ENCODE measurements at places on chromosomes 6 and 20.
A peak's percentile ranks its signal among the peaks of the same experiment; 100 is the strongest.

DNA sequence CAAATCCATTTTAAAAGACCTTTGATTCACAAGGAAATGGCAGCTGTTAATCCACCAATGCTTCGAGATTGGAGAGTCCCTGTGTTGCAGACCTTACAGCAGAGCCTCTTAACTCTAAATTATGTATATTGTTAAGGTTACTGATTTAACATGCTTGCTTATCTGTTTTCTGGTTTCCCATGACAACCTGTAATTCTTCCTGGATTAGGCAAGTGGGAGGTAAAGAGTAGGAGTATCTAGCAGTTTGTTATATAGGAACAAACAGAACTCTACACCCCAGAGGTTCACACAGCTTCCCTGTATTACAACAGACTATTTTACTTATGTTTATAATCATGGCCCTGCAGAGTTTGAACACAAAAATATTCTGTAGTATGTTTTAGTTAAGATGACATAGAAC is 39.5 kb downstream of the NKX2-4 start:
- DNase-seq = peak; percentile 31

GRCh38 chr20:35956616-35957015 is 2.3 kb upstream of the SCAND1 start:
- no peak for DNase-seq

- DNase-seq = peak; percentile 89
Measured at GRCh38 chr6:140346428-140346827, 972.0 kb upstream of the CITED2 start.

DNA sequence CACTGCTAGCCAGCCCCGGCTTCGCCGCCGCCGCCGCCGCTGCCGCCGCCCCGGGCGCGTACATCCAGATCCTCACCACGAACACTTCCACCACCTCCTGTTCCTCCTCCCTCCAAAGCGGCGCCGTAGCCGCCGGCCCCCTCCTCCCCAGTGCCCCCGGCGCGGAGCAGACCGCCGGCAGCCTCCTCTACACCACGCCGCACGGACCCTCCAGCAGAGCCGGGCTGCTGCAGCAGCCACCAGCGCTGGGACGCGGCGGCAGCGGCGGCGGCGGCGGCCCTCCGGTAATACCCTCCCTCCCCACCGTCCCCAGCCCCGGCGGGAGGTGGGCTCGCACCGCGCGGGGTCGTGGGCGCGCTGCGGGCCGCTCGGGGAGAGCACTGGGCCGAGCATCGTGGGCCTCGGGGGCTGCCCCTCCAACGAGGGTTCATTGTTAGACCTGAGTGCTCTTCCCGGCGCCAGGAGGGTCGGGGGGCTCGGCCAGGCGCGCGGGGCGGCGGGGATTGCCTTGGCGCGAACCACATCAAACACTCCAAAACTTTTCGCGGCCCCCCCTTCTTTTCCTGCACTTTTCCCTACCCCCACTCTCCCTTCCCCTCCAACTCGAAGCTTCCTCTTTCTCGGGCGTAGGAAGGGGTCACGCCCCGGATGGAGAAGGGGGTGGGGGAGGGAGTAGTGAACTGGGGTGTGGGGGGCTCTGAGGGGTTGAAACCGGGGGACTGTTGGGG is 827 bp downstream of the E2F3 start:
- peak; percentile 37 for DNase-seq

GRCh38 chr6:31128093-31128676 is 7.9 kb upstream of the CDSN start:
- peak; percentile 28 for DNase-seq

DNA sequence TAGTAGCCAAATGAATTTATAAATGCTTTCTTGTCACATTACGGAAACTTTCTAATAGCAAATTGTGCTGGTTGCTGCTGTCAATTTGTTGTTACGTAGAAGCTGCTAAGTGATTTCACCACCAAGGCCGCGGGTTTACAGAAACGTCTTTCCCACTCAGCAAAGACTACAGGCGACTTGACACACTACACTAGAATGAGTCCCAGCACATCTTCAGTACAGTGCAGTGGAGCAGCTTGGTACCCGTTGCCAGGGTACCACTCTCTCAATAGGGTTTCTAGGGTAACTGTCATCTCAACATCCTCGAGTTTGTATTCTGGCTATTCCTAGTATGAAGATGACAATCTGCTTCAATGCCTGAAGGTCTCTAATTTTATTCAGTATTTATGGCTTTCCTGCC is 22.7 kb upstream of the ZDHHC14 start:
- DNase-seq = no peak

DNA sequence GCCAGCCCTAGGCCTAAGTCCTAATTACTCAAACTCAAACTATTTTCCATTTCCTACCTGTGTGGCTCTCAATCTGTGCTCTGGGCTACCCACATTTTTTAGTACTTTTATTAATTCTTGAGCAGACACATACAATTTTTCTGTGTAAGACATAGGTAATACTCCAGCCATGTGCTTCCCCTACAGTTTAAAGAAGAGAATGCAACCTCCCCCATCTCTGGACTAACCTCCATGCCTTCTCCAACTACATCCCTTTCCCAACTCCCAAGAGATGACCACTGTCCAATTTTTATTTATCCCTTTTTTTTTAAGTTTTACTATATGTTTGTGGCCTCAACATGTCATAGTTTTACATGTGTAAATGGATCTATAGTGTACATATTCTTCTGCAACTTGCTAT is 5.8 kb downstream of the HMGN4 start:
- peak; percentile 32 for DNase-seq

DNA sequence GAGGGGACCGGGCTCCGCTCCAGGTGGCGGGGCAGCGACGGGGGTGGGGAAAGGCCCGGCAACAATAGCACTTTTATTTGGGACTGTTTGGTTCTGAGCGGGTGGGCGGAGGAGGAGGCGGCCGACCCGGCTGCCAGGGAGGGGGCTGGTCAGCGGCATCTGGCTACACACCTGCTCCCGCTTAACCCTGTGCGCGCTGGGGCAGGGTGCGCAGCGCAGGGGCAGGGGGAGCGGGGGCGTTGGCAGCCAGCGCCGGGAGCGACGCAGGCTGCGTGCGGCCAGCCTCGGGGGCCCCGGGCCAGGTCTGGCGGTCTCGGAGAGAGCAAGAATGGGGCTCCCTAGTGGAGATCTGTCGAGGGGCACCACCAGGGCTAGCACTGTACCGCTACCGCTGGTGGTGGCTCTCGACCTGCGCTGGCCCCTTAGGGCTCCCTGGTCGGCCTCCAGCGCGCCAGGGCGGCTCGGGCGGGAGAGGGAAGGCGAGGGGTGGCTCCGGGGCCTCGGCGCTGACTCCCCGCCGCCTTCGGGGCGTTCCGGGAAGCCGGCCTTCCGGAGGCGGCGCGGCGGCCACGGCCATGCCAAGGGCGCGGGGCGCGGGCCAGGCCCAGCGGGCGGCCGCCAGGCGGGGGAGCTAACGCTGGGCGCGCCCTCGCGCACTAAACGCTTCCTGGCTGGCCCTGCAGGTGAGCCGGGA is 92.4 kb downstream of the NCR2 start:
- no peak for DNase-seq

DNA sequence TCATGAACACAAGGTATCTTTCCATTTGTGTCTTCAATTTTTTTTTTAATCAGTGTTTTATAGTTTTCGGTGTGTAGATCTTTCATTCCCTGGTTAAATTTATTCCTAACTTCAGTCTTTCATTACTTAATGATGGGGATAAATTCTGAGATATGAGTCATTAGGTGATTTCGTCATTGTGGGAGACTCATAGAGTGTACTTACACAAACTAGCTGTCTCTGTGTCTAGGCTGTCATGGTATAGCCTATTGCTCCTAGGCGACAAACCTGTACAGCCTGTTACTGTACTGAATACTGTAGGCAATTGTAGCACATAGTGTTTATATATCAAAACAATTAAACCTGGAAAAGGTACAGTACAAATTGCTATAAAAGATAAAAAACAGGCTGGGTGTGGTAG is 42.1 kb downstream of the SMAP1 start:
- peak; percentile 88 for DNase-seq

GRCh38 chr6:97049253-97050011 is 124.9 kb downstream of the KLHL32 start:
- DNase-seq = no peak

DNA sequence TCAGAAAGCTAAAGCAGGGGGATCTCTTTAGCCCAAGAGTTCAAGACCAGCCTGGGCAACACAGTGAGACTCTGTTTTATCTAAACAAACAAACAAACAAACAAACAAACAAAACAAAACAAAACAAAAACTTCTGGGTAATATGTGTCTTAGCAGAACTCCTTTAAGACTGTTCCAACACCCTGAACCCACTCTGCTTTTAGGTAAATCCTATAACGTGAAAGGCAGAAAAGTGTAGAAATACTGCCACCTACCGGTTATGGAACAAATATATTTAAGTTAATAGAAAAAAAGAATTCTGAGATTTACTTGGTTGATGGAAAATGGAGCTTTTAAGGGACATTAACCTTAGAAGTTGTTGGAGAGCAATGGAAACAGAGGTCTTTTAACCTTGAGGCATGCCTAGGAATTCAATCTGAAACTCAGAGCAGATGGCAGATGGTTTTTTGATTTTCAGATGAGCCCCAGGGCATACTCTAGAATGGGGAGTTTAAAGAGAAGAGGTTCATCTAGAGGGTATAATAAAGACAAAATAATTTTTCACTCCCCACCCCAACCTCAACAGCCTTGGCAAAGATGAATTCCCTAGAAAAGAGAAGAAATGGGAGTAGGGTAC is 38.5 kb downstream of the SOD2 start:
- DNase-seq = peak; percentile 59

DNA sequence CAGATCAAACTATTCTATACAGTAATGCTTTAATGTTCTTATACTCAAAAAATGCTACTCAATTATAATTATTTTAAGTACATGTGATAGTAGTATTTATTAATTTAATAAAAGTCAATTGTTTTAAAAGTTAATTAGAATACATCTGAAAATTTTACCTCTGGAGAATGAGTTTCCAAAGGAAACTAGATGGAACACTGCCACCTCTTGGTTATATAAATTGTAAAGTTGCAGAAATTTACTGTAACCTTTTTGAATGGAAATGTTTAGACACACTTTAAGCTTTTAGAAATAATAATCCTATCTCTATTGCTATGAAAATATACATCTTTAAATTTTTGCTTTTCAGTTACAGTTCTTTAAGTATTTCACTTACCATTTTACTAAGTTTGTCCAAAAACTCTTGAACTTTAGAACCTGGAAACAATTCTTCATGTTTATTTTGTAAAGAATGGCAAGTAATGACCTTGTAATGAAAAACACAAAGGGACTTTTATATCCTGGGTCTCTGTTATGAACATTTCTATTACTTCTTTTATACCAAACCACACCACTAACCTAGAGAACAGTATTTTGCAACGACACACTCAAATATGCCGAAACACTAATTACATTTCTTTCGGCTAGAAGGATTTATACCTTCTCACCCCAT is 10.9 kb upstream of the BMP5 start:
- DNase-seq = peak; percentile 41

DNA sequence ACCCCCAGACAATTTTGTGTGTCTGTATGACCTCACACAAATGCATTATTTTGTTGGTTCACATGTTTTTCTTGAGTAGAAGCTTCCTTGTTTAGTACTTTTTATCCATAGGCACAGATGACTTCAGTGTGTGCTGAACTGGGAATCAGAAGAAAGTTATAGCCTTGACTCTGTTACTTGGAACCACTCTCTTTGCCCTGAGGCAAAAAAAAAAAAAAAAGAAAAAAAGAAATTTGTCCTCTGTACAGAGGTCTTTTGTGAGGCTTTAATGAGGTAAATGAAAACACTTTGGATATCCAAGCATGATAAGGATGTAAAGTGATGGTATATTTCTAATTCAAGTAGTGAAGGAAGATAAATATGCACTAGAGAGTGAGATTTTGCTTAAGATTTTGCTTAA is 51.9 kb downstream of the TRMT11 start:
- DNase-seq = no peak

- DNase-seq = peak; percentile 98
Measured at GRCh38 chr6:7312616-7313504, at the start of gene SSR1. Gene SSR1 (minus strand): TSS chr6:7313199. CDS start chr6:7313120, 79 bp downstream.

GRCh38 chr20:59584278-59584925 is 19.9 kb upstream of the PHACTR3 start:
- DNase-seq = no peak

- peak; percentile 43 for DNase-seq
Measured at GRCh38 chr6:147390909-147391536, 117.5 kb upstream of the SAMD5 start.

DNA sequence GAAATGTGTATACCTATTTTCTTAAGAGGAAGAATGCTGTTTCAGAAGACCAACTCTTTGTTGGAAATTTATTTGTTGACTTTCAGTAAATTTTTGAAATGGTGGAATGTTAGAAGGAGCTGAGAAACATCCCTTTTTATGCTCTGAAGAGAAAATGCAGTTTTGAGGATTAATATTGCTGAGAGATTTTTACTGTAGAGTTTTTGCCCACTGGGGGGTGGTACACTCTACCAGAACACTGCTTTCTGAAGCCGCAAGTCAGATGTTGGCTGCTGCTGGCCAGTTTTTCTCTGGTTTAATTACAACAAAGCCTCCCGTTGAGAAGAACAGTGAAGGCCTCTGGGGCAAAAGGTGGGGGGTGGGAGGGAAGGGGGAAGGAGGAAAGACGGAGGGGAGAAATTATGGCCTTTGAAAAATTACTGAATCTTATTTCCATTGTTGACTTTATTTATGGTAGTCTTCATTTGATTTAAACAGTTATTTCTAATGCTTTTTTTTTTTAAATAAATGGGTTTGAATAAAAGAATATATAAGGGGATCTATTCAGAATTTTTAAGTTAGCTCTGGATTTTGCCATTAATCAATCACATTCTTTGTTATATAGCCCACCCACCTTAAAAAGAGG is 3.0 kb downstream of the FLRT3 start:
- peak; percentile 26 for DNase-seq

- DNase-seq = no peak
Measured at GRCh38 chr20:16147216-16147615, 426.0 kb downstream of the KIF16B start.

- DNase-seq = peak; percentile 28
Measured at GRCh38 chr20:33578510-33578909, 83.6 kb upstream of the C20orf144 start.

DNA sequence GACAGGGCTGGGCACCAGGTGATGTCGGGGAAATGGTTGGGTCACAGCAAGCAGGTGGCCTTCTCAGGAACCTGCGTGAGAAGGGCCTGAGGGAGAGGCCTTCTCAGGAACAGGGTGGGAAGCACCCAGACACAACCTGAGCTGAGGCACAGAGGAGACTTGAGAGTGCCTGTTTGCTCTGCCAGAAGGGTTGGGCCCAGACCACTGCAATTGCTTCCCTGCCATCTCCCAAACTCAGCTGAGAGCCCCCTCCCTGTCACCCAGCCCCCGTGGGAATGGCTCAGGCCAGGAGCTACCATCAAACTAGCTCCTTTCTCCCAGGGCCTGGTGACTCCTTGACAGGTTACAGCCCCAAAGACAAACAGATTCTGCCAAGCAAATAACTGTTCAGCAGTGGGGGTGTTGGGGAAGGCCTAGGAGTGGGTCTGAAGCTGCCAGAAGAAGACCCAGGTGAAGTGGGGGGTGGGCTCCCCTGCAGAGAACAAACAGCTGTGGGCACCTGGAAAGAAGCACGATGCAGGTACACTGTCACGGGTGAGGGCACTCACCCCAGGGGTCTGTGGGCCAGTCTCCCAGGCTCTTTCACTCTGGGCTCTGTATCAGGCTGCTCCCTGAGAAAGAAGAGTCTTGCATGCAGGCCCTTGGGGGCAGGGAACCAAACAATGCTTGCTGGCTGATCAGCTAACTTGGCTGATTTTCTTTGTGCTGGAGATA is 30.4 kb upstream of the SPDEF start:
- DNase-seq = no peak

GRCh38 chr6:158033751-158034702 is 52.4 kb downstream of the SYNJ2 start:
- no peak for DNase-seq

- DNase-seq = peak; percentile 47
Measured at GRCh38 chr6:45710304-45710821, 305.3 kb downstream of the CLIC5 start.

GRCh38 chr20:10551732-10552724 is 116.9 kb downstream of the SLX4IP start:
- DNase-seq = no peak

All from iris pigment epithelial cell (primary cell).